Adipocyte (in vitro differentiated cells): ENCODE measurements at places on chromosomes 4 and X.

DNA sequence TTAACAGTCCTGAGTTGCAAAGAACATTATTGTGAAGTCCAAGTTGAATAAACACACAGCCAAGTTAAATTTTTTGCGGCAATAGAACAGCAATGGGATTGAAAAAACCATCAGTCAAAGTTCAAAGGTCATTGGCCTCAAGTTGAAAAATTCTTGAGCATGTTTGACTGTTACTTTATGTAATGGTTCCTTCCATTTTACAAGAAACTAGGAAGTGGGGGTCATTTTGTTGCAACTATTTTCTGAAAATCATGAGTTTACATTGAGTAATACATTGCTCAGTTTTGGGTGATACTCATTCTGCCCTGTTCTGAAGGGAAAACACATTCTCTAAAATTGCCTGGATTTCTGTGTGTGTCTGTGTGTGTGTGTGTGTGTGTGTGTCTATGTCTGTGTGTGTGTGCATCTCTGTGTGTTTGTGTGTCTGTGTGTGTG, 5.2 kb upstream of the IRF2 start:
- peak; percentile 9 for DNase-seq

DNA sequence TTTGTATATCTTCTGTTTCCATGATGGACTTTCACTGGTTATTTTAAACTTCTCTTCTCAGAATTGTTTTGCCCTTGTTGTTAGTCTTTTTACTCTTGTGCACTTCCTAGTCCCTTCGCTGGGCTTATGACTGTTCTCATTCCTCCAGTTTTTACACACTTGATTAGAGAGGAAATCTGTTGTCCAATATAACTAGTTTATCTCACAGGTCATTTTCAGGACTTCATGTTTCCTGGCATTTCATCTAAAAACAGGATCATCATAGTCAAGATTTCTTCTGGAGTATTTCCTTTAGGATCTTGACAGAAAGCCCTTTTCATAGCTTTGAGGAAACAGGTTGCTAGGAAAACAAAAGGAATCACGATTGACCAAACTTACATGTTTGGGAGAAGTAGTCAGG, 3.0 kb downstream of the FNIP2 start:
- DNase-seq, result no peak

- DNase-seq, result no peak
Observed at GRCh38 chr4:120291541-120291940, 224.9 kb upstream of the MAD2L1 start.

- DNase-seq, result no peak
Observed at GRCh38 chrX:56397636-56398035, 165.5 kb downstream of the KLF8 start.

DNA sequence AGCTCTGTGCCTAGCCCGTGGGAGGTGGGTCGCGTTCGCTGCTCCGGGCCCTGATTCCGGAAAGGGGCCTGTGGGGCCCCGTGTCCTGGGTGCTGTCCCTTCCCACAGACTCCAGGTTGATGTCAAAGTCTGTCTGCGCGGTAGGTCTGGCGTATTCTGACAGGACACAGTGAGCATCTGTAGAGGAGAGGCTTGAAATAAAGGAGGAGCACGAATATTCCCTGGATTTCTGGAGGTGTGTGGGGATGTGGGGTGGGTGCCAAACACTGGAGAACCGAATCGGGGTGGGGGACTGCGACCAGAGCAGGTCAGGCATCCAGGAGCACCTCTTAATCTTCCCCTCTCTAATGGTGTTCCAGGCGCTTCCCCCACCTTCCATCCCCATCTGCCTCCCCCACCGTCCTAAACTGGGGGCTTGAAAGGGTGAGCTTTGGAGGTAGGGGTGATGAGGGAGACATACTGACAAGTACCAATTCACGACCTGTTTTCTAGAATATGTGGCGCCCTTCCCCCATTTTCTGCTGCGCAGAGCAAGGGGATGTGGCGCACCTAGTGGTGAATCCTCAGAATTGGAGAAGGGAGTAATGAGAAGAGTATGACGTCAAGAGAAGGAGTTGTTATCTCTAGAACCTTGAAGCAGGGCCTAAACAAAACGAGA, 877 bp downstream of the GPRASP1 start:
- DNase-seq, result peak; percentile 59

- no peak for DNase-seq
Observed at GRCh38 chr4:39406763-39407583, at the start of gene KLB. KLB (plus strand) TSS chr4:39406930; CDS start chr4:39406950, 20 bp downstream.

- no peak for DNase-seq
Observed at GRCh38 chr4:1900087-1900433, 28.9 kb downstream of the NSD2 start.

DNA sequence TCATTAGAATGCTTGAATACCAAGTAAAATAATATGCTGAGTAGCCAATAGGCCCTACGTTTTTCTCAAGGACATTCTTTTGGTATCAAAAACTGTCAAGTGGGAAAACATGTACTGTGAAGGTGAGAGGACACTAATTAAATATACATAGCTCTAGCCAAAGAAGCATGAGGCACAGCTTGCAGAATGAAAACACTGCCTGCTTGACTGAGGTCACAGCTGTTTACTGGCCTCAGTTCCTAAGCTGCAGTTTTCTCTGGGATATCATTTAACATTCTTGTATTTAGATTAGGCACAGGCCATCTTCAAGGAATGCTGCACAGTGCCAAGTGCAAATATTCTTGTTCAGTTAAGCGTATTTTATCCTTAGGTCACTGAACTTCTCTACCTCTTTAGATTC, 78.6 kb downstream of the NAP1L3 start:
- no peak for DNase-seq

DNA sequence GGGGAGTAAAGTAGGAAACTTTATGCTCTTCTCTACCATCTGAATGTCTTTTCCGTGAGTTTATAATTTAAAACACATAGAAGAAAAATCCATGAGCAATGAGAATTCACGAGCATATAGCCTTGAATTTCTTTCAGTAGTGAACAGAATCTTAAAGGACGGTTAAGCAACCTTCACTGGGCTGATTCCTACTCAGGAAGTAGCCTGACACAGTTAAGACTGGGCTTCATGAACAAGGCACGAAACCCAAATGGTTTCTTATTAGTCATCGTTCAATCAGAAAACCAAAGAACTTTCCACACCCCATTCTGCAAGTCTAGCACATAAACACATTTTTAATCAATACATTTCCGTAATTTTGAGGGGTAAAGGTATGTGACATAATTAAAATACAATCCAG, 95.8 kb downstream of the SH3KBP1 start:
- DNase-seq, result peak; percentile 13

DNA sequence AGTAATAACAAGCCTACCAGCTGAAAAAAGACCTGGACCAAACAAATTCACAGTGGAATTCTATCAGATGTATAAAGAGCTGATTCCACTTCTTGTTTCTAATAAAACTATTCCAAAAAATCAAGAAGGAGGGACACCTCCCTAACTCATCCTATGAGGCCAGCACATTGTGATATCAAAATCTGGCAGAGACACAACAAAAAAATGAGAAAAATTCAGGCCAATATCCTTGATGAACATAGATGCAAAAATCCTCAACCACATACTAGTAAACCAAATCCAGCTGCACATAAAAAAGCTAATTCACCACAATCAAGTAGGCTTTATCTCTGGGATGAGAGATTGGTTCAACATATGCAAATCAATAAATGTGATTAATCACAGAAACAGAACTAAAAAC, 147.9 kb upstream of the NEIL3 start:
- no peak for DNase-seq
